ENCODE measurements at places on chromosomes 6 and 20.
A peak's percentile ranks its signal among the peaks of the same experiment; 100 is the strongest.

DNA sequence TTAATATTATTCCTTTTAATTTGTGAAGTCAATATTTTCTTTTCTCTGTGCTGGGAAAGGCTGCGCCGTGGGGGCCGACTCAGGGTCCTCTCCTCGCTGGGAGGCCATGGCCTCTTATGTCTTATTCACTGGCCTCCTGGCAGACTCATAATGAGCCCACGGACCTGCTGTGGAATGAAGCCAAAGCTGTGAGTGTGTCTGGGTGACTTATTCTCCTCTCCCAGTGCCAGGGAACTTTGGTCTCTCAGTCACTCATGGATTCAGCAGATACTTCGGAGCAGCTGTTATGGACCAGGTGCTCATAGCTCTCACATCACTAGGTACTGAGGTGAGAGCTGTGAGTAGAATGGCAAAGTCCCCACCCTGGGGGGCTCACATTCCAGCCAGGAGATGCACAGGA, 297.6 kb downstream of the CDH26 start:
- no peaks in the 10 kb centered on the region for H3K27me3 ChIP-seq
- no peaks in the 10 kb centered on the region for H3K36me3 ChIP-seq
- no peak overlapping the region for H3K27ac ChIP-seq
- no peak overlapping the region for H3K4me3 ChIP-seq
- no peak for DNase-seq

DNA sequence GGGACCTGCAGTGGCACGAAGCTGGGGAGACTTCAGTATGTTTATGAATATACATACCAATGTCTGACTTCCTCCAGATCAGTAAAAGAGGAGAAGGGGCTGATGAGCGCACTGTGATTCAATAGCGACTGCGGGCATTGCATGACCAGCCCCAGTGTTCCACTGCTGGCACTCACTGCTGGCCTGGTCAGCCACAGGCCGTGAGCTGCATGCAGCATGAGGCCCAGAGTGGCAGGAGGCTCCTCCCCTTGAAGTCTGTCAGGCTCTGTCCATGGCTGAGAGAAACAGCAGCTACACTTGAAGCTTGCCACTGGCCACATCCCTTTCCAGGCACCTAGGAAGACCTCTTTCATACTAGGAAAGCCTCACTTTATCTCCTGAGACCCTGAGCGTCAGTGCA, 265.9 kb upstream of the CDYL start:
- no peaks in the 10 kb centered on the region for H3K36me3 ChIP-seq
- no peaks in the 10 kb centered on the region for H3K4me1 ChIP-seq
- H3K4me3 ChIP-seq = no peak overlapping the region
- no peak overlapping the region for H3K27ac ChIP-seq

GRCh38 chr20:9255171-9255570, 186.3 kb downstream of the PLCB4 start:
- H3K27ac ChIP-seq = no peak overlapping the region
- no peak overlapping the region for H3K4me3 ChIP-seq
- DNase-seq = no peak
- H3K4me1 ChIP-seq = no peaks in the 10 kb centered on the region
- no peaks in the 10 kb centered on the region for H3K27me3 ChIP-seq
- H3K36me3 ChIP-seq = no peaks in the 10 kb centered on the region

DNA sequence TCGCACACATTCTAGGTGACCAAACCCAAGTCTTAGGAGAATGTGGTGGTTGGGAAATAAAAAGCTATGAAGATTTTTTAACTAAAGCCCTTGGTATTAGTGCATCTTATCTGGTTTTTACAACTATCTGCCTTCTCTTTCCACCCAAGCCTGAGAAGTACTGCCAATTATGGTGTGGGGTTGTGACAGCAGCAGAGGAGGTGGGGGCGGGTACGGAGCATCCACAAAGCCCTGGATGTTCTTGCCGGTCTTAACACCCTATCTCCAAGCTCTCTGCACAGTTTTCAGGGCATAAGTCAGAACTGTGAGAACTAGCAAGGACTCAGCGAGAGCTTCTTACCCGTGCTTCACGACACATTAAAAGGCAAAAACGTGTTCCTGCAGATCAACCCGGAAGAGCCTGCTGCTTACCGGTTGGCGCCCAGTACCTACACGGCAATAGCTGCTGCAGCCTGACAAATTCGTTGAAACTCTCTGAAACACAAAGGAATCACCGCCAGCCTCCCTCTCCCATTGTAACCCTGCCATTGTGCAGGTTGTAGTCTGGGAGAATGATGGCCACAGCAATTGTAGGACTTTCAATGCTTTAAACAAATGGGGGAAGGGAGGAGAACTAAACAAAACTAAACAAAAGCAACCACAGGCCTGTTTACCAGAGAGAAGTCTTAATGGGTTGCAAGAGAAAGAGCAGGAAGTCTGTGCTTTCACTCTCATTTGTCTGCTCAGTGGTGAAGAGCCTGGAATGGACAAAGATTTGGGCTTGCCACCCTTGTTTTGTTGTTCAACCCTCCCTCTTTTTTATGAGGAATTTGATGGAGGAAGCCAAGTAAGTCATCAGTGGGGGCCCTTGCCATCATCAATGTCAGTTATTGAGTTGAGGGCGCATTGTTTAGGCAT, 461.0 kb upstream of the JARID2 start:
- H3K36me3 ChIP-seq = no peaks in the 10 kb centered on the region
- H3K27ac ChIP-seq = no peak overlapping the region
- H3K4me1 ChIP-seq = no peaks in the 10 kb centered on the region
- no peak overlapping the region for H3K4me3 ChIP-seq

- H3K27ac ChIP-seq = peak overlapping the region; percentile 64
- DNase-seq = peak; percentile 69
- no peaks in the 10 kb centered on the region for H3K4me1 ChIP-seq
- no peak overlapping the region for H3K4me3 ChIP-seq
These were observed 37.8 kb downstream of the RAB44 start for GRCh38 chr6:36735110-36736071.

DNA sequence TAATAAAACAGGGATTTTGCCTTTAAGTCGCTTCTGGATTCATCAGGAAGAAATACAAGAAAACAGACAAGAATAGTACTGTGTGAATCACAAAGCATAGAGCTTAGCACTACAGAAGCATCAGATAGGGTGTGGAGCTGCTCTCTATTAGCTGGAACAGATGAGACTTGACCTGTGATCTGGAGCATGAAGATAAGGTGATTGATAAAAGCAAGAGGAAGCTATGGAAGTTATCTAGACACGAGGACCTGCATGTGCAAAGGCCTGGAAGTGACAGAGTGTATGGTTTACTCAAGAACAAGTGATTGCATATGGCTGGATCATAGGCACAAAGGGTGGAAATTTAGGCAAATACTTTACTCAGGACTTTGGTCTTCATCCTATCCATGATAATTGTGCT, 112.9 kb upstream of the MLIP start:
- H3K4me3 ChIP-seq = no peak overlapping the region
- no peaks in the 10 kb centered on the region for H3K36me3 ChIP-seq
- H3K4me1 ChIP-seq = no peaks in the 10 kb centered on the region
- DNase-seq = no peak

DNA sequence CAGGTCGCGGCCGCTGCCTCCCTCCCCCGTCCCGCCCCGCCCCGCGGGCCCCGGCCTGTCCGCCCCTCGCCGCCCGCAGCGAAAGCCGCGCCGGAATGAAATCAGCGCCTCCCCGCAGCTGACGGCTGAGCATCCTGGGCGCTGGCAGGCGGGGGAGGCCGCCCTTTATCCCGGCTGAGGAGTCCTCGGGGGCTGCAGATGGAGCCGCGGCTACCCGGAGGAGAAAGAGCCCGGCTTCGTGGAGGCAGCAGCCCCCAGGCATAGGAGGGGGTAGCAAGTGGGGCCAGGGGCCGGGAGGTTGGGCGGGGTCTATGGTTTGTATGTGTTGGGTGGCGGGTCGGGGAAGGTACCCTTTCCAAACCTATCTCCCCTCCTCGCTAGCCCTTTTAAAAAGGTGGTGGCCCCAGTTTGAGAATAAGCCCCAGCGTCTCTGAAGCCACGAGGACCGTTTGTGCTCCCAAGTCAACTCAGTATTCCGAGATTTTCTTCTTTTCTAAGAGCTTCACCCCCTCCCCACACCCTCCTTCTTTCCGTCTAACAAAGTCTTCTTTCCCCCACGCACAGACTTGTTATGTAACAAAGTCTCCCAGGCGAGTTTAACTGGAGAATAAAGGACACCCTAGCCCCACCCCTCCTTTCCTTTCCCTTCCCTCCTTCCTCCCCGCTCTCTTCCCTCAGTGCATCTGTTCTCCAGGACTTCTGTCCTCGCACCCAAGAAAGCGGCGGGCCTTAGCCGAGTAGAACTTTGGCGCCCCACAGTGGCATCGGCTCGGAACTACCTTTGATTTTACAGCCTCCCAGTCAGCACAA, 11.0 kb downstream of the POU3F2 start:
- H3K27me3 ChIP-seq = peaks cover 64% of the 10 kb centered on the region
- no peak overlapping the region for H3K27ac ChIP-seq
- H3K36me3 ChIP-seq = no peaks in the 10 kb centered on the region
- DNase-seq = peak; percentile 92

DNA sequence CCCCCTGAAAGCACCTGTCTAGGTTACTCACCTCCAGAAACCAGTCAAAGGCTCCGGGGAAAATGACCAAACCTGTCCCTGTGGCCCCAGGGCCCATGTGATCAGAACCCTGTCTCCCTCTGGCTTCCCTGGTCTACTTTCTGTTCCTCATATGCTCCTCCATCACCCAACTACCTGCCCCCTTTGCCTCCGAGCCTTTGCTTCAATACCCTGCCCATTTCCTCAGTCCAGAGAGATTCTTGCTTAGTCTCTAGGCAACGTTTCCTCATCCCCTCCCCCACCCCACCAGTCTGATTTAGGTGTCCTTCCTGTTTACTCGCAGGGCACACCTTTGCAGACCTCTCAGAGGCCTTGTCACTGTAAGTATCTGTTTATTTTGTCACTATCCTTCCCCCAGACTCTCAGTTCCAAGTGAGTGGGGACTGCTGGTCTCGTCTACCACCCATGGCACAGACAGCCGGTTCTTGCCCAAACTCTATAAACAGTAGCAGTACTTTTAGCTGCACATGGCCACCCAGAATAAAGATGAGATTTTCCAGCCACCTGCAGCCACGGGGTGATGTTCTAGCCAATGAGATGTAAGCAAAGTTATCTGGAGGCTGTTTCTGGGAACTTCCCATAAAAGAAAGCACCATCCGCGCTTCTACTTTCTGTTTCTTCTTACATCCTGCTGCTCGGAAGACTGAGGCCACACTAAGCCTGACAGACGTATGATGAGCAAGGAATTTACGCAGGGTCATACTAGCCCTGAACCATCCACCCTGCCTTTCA, 13.3 kb downstream of the ELOVL5 start:
- H3K4me1 ChIP-seq = no peaks in the 10 kb centered on the region
- DNase-seq = no peak
- no peaks in the 10 kb centered on the region for H3K27me3 ChIP-seq

DNA sequence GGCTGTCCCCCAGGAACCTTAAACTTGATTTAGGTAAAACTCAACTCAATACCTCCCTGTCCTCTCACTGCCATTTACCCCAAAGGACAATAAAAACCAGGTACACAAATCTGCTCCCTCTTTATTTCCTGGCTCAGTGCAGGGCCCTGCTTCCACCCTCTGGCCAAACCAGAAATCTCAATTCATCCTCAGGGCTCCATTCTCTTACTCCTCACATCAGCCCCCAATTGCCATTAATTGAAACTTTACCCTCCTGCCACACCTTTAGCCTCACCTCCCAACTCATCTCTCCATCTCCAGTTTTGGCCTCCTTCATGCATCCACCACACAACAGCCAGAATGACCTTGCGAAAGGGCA, 10.5 kb downstream of the ZBTB2 start:
- H3K4me1 ChIP-seq = no peaks in the 10 kb centered on the region
- no peak for DNase-seq

DNA sequence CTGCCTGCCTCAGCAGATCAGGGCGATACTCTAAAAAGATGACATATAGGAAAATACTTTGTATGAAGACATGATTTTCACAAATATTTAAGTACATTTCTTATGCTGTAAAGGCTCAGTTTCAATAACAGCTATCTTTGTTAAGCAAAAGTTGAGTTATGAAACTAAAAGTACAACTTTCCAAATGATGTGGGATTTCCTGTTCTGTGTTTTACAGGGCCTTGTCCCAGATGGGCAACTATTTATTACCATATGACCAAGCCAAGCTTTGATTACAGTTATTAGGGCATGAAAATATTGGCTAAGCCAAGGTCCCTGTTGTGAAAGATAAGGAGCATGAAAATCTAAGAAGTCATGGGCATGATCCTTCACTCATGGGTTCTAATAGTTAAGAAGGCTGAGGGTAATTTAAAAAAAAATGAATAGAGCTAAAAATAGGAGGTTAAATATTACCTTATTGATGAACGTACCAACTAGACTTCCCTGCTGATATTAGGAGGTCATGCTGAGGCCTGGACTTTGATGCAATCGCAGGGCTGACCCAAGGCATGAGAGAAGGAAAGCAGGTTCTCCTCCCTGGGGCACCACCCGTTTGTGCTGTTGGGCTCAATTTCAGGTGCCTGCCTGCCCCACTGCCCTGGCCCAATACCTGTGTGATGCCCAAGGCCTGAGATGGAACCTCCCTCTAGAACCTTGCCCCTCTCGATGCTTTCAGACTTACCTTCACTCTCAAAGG, 294.4 kb upstream of the PRDM1 start:
- no peak for DNase-seq
- no peak overlapping the region for H3K27ac ChIP-seq
- H3K4me1 ChIP-seq = no peaks in the 10 kb centered on the region
- no peaks in the 10 kb centered on the region for H3K27me3 ChIP-seq

DNA sequence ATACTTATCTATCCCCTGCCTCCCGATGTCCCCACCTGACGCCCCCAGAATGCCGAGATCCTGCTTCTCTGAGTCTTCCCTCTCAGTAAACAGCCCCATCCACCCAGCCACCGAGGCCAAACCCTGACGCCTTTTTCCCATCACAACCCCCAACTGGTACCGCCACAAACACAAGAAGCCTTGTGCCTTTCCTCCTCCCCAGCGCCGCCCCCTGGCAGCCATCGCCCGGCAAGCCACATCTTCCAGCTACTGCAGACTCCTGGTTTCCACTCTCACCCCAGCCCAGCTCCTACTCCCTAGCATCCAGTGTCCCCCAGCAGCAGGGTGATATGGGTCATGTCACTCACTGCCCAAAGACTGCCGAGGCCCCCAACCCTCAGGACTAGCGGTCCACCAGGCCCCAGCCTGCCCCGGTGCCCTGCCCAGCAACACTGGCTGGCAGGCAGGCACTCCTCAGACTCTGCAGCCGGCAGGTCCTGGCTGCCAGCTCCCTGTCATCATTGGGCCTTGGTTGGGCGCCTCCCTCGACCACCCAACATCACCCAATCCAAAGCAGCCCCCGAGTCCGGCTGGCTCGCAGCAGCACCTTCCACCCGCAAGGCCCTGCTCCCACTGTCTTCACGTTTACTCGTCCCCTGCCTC, 11.2 kb downstream of the TCFL5 start:
- no peak overlapping the region for H3K4me3 ChIP-seq
- DNase-seq = no peak
- no peaks in the 10 kb centered on the region for H3K4me1 ChIP-seq
- H3K27ac ChIP-seq = no peak overlapping the region
- no peaks in the 10 kb centered on the region for H3K27me3 ChIP-seq

DNA sequence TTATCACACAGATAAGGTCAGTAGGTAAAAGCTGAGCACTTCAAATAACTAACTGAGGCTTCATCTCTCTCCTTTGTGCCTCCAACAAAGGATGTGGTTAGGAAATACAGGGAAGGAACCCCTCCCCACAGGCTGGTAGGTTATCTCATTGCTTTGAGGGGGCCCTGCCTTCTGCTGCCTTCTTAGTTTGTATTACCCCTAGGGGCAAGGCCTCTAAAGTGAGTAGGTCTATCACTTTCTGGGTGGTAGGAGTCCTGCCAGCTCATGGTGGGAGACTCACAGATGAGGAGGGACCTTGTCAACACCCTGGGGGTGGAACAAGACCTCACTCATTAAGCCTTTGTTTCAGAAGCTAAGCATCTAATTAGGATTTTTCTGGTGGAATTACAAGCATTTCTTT, 34.6 kb downstream of the EDN1 start:
- no peak overlapping the region for H3K27ac ChIP-seq
- H3K4me1 ChIP-seq = no peaks in the 10 kb centered on the region
- DNase-seq = no peak
- no peak overlapping the region for H3K4me3 ChIP-seq
- H3K27me3 ChIP-seq = no peaks in the 10 kb centered on the region
